G401 (cell line): ENCODE measurements at places on chromosomes 7 and 10.

GRCh38 chr7:151590071-151590849 lies 70.6 kb upstream of the RHEB start:
- DNase-seq: no peak

DNA sequence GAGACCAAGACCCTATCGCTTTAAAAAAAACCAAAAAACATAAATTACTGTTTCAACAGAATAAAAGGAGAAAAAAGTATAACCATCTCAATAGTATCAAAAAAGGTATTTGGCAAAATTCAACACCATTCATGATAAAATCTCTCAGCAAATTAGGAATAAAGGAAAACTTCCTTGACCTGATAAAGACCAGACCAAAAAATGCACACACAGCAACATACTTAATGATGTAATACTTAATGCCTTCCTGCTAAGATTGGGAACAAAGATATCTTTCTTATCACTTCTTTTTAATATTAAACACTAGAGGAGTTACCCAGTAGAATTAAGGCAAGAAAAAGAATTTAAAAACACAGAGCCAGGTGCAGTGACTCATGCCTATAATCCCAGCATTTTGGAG lies 79.3 kb downstream of the CNOT4 start:
- DNase-seq: no peak

DNA sequence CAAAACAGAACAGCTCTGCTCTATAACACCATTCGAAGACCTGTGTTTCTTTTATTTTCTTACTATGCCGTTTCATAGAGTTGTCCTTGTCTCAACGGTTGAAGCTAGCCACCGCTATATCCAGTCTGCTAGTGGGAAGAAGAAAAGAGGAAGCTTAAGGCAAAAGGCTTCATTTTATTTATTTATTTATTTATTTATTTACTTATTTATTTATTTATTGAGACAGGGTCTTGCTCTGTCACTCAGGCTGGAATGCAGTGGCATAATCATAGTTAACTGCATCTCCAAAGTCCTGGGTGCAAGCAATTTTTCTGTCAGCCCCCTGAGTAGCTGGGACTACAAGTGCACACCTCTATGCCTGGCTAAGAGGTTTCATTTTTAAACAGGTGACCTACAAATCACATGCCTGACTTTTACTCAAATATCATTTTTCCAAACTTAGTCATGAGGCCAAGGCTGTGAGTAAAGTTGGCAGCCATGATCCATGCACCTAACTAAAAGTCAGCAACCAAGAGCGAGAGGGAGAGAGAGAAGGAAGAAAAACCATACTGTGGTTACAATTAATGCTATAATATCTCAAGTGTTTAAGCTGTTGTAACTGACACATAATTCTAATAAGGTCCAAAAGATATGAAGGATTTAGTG lies 1305.3 kb upstream of the LRRTM3 start:
- no peak for DNase-seq

DNA sequence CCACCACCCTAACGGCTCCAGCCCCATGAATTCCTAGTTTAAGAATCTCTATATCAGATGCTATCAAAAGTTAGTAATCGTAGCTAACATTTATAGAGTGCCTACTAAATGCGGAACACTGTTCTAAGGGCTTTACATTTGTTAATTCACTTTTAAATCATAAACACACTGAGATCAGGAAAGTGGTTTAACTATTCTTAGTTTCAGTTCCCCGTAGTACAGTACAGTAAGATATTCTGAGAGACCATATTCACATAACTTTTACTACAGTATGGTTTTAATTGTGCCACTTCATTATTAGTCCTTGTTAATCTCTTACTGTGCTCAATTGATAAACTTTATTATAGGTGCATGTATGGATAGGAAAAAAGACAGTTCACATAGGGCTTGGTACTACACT lies 22.5 kb downstream of the SYPL1 start:
- DNase-seq: no peak

DNA sequence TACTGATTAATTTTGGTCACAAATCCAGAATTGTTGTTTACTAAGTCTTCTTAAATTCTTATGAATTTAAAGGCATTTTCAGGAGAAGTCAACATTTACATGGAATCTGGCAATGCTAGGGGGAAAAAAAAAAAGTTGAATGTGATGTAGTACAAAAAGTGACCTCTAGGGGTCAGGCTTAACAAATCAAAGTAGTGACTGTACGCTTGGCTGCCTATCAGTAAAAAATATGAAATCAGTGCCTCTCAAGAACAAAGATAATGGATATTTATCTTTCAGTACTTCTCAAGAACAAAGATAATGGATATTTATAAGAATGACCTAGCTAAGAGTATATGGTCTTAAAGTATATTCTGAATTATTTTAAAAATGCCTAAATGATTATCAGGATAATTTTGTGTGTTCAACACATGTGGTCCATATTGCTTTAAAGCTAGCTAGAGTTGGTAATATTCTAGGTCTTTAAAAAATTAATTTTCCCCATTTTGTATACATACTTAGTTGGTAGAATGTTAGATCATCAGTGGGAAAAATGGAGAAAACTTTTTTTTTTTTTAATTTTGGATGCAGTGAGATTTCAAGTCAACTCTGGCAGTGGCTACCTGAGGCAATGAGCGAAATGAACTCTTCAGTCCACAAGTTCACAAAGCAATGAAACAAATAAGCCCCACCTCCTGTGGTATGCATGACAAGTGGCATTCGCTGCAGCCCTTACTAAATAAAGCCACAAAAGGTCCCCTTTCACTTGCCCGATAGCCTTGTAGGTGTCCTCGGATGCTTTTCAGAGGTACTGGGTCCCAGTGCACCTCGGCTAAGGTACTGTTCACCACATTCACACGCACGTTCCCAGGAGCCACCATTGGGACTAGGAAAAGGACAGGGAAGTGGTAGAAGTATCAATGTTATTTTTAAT lies 51.2 kb upstream of the LAMB4 start:
- peak; percentile 79 for DNase-seq

DNA sequence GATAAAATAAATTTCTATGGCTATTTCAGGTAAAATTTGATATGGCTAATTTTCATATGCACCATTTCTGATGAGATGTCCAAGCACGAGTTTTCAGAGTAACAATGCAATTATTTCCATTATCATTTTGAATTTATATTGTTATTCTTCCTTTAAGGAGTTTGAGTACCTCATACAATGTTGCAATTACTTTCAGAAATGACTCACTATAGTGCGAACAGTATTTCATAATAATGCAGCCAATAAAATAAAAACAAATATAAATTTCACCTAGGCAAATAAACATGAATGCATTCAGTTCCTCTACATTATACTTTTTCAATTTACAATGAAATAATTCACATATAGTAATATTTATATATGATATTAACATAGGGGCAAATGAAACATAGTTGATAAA lies 78.8 kb upstream of the LRRN3 start:
- no peak for DNase-seq

GRCh38 chr10:64344211-64344610 lies 823.0 kb downstream of the REEP3 start:
- no peak for DNase-seq

GRCh38 chr10:77925795-77926565 lies 575 bp downstream of the DLG5 start:
- DNase-seq: peak; percentile 68

- peak; percentile 91 for DNase-seq
Observed at GRCh38 chr7:141455723-141456122, 95.5 kb upstream of the AGK start.

GRCh38 chr7:44633254-44634186 lies 27.1 kb downstream of the OGDH start:
- peak; percentile 69 for DNase-seq

DNA sequence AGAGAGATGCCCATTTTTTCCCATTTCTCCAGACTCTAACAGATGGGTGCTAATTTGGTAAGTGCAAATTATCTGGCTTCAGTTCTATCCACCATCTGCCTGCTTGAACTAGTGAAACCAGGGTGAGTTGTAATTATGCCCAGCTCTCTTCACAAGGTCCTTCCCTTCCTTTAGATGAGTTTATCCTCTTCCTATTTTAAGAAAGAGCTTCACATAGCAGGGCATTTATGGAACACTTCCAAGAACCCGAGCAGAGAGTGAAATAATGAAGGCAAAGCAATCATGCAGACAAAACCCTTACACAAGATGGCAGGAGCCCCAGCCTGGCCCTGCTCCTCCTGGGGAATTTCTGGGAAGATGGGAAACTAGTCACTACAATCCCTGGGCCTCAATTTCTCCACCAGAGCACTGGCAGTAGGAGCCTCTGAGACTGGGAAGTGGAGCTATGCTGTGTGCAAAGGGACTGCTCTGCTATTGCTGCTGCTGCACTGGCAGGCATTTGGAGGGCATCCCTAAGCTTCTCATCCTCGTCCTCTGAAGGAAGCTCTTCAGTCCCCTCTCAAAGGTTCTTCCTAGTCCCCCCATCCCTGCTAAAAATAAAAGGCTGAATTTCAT lies 33.7 kb upstream of the PLXNA4 start:
- DNase-seq: peak; percentile 98

- no peak for DNase-seq
Observed at GRCh38 chr10:5885619-5886018, 4.1 kb downstream of the ANKRD16 start.

GRCh38 chr7:98862716-98863420 lies 6.9 kb downstream of the TMEM130 start:
- DNase-seq: no peak

DNA sequence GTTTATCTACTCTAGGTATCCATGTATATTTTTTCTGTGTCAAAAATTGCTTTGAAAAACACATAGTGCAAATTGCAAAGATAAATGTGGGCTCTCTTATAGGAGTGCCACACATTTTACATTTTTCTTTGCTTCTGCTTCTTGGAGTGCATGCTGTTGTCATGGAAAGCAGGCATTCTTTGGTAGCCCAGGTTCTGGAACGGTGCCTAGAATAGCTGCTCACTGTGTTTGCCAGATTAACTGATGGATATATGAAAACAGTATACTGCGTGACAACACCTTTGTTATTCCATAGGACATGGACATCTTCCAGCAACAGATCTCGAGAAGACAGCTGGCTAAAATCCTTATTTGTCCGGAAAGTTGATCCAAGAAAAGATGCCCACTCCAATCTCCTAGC lies 13.4 kb downstream of the NIPSNAP2 start:
- DNase-seq: peak; percentile 55

DNA sequence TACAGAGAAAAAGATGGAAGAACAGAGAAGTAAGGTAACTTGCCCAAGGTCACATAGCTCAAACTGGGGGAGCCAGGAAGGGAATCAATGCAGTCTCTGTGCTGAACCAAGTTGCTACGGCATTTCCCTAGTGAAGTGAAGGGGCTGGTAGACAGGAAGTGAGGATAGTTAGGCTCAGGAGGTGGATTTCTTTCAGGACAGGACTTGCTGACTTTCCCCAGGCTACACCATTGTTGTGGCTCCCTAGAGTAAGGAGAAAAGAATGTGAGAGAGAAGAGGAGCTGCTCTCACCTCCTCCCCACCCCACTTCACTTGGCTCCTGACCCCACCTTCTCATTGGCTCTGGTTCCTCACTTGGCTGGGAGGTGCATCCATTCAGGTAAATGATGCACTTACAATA lies 316.9 kb downstream of the INHBA start:
- DNase-seq: no peak

- DNase-seq: no peak
Observed at GRCh38 chr10:11683529-11684320, 58.5 kb upstream of the ECHDC3 start.

GRCh38 chr10:83603708-83604107 lies 535.6 kb upstream of the GHITM start:
- DNase-seq: no peak
